ENCODE measurements at places on chromosomes 7 and 10.

- peak; percentile 33 for DNase-seq
Observed at GRCh38 chr10:4174197-4174596, 389.2 kb upstream of the KLF6 start.

DNA sequence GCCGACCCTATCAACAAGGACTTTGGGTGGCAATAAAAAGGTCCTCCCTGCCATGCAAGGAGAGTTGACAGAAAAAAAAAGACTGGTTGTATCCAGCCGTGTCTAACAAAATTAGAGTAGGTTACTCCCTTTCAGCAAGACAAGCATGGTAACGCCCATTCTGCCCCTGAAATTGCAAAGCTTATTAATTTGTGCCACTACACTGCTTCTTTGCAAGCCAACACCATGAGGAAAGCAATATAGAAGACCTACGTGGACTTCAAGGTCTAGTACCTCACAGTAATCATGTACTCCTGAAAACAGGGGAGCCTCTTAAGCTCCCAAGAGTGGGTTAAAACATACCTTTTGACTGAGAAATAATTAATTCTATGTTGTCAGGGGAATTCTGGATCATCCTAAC, 90.3 kb downstream of the FRMPD2 start:
- DNase-seq: no peak

GRCh38 chr7:1526271-1526754, 4.2 kb upstream of the MAFK start:
- no peak for DNase-seq

- DNase-seq: peak; percentile 17
Observed at GRCh38 chr7:3899559-3899991, 598.5 kb downstream of the SDK1 start.

GRCh38 chr7:137682596-137682995, 164.2 kb downstream of the DGKI start:
- DNase-seq: peak; percentile 92

DNA sequence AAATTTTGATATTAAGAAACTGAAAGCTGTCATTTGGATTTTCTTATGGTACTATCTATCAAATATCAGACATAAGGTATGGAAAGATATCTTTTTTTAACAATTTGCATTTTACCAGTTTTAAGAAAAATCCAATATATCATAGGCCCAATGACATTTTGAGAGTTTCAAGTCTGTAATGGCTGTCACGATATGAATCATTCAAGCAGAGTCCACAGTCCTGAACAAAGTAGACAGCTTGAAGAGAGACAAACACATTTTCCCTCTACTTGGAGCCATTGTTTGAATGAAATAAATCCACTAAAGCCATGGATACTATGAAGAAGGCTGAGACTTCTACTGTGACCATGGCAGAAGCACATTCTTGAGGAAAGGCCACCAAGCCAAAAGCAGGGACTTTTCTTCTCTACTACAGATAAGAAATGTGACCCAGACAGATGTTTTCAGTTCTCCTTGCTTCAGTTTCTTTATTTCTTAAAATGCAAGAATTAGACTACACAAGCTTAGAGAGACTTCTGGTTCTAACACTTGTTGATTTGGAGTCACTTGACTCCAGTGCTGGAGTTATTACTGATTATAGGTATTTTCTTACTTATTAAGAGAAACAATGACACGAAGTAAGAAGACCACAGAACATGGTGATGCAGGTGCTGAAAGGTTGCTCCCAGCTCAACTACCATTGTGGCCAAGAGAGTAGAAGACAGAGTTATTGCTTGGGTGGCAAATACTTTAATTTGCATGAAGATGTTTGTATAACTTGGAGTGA, 429.1 kb downstream of the KIF20B start:
- DNase-seq: no peak

DNA sequence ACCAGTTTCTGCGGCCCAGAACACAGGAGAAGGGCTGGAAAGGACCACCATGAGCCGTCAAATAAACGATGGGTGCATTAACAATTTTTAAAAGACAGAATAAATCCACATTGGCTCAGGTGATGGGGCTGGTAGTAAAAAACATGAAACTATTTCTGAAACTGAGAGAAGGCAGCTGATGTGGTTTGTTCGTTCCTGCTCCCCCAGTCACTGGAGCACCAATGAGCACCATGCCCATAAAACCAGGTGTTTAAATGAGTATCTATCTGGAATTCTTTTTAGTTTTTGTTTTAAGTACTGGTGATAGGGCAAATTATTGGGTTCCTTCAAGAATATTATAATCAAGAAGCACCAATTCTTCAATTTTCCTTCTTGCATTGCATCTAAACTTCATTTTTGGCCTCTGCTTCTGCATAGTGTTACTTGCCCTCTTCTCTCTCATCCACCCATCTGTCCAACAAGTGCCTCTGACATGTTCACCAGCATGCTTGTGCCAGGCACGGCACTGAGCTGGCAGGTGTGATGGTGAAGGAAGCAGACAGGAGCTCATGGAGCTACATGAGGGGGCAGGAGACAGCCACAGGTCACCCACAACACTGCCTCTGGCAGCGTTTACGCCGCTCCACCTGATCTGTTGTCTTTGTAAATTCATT, 65.5 kb downstream of the LARP4B start:
- DNase-seq: no peak

GRCh38 chr10:132276179-132276675, 31.5 kb downstream of the STK32C start:
- no peak for DNase-seq

- DNase-seq: no peak
Observed at GRCh38 chr7:93060025-93060424, 57.8 kb downstream of the SAMD9 start.

- no peak for DNase-seq
Observed at GRCh38 chr7:115037128-115037802, 115.4 kb downstream of the MDFIC start.

DNA sequence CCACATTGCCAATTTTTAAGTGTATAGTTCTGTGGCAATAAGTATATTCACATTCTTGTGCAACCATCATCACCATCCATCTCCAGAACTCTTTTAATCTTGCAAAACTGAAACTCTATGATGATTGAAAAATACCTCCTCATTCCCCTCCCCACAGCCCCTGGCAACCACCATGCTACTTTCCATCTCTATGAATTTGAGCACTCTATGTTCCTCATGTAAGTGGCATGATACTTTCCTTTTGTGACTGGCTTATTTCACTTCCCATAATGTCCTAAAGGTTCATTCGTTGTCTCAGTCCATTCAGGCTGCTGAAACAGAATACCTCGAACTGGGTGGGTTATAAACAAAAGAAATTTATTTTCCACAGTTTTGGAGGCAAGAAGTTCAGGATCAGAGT, 23.4 kb upstream of the EGR2 start:
- no peak for DNase-seq

- DNase-seq: peak; percentile 98
Observed at GRCh38 chr7:80942261-80943041, 23.6 kb upstream of the SEMA3C start.

GRCh38 chr10:96565774-96566173, 21.0 kb downstream of the TM9SF3 start:
- DNase-seq: peak; percentile 37

- peak; percentile 95 for DNase-seq
Observed at GRCh38 chr10:72243822-72244437, 27.9 kb upstream of the ASCC1 start.

DNA sequence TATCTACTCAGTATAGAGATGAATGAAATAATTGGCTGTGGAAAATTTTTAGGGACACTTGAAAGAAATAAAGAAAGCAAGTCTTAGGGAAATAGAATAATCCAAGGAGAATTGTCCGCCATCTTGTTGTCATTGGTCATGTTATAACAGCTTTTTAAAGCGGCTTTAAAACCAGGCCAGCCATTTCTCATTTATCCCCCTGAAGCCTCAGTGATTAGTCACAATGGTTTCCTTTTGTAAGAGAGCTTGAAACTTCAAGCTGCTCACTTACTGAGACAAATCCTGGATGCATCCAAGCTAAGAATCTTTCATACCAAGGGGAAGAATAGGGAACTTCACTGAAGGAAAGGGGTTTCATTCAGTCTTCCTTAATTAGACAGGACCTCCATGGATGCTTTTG, 67.9 kb downstream of the SGCE start:
- DNase-seq: no peak

DNA sequence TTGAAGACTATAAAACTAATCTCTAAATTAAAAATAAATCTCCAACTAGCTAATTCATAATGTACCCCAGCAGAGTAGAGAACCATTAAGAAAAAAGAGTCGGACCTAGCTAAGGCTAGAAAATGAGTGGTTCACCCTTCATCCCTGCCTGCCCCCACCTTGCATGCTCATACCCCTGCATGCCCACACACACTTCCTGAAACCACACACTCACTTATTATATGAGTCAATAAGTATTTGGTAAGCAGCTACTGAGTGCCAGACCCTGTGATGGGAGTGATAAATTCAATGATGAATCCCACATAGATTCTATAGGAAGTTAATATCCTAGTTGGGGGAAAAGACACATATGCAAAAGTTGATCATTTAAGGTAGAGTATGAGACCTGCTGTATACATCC, 152.9 kb upstream of the INHBA start:
- peak; percentile 36 for DNase-seq

DNA sequence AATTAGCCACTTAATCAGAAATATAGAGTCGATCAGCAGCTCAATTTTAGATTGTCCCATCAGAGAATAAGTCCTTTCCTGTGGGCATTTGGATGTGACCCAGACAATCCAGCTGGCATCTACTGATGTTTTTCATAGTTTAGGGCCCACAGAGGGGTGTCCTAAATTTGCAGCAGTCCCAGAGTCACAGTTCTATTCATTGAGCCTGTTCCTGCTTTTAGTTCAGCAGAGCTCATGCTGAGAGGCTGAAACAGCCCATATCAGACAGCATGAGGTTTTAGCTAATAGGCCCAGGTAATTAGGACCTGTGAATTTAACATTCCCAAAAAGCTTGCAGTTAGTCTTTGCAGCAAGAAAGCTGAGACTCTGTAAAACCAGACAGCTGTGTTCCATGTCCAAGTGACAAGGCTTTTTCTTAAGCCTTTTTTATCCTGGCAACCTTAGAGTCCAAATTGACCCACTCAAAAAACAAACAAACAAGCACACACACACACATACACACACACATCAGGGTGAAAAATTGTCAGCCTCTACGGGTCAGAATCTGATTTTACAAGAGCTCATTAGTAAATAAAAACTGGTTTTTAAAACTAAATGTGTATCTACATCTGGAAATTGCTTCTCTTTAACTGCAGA, 33.7 kb downstream of the ANKIB1 start:
- no peak for DNase-seq

- no peak for DNase-seq
Observed at GRCh38 chr10:35633006-35633980, 8.8 kb downstream of the FZD8 start.

GRCh38 chr7:22601812-22602565, 102.0 kb upstream of the STEAP1B start:
- peak; percentile 70 for DNase-seq

DNA sequence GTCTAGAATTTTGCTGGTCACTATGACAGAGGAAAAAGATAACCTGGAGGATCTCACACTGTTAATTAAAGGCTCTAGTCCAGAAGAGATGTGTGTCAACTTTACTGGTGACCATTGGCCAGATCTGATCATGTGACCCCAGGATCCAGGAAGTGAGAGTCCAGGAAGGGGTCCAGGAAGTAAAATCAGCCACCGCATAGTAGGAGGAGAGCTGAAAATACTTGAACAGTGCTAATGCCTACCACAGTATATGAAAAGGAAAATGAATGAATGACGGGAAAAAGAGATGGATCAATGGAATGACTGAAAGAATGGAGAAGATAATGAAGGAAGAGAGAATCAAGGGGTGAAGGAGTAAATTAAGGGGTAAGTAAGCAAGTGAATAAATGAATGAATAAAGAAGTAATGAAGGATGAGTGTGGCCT, 415.3 kb downstream of the RPS24 start:
- DNase-seq: no peak

GRCh38 chr7:33471636-33472242, 342.4 kb downstream of the BBS9 start:
- DNase-seq: no peak

GRCh38 chr10:26048756-26049155, 114.7 kb downstream of the MYO3A start:
- no peak for DNase-seq

DNA sequence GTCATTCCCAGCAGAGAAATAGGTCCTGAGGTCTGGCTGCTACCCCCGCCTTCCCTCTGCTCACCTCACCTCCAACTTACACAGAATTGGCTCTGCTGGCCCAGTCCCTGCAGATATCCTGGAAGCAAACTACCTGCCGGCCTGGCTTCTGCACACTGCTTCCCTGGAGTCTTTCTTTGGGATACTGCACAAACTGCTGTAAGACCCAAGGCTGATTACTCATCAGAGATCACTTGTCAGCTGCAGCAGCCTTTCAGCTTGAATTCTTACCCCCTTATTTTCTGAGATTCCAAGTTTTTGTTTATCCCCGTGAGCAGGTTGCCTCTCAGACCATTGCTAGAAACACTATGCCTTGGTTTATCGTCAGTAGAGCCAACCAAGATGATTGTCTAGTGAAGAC, 426.4 kb downstream of the PHTF2 start:
- DNase-seq: peak; percentile 20

DNA sequence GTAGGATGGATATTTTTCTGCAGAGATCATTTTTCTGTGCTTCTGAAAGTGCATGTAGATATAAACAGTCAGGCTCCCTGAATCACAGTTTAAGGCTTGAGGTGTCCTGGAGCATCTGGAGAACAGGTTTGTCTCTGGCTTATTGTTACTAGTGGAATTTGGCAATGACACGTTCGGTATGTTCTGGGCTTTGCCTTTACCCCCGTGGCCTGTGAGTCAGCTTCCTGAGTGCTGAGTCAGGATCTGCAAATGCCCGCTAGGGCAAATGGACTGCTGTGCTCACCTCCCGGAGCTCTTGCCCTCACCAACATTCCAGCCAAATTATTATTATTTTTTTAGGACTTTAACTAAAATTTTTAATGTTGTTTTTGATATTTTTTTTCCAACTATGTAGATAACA, 192.5 kb upstream of the PRSS1 start:
- DNase-seq: peak; percentile 99

GRCh38 chr7:148915211-148915610, 31.1 kb upstream of the EZH2 start:
- DNase-seq: no peak

- DNase-seq: no peak
Observed at GRCh38 chr7:45911311-45911710, 9.8 kb downstream of the IGFBP3 start.

- no peak for DNase-seq
Observed at GRCh38 chr7:116710764-116711452, 38.9 kb downstream of the MET start.

DNA sequence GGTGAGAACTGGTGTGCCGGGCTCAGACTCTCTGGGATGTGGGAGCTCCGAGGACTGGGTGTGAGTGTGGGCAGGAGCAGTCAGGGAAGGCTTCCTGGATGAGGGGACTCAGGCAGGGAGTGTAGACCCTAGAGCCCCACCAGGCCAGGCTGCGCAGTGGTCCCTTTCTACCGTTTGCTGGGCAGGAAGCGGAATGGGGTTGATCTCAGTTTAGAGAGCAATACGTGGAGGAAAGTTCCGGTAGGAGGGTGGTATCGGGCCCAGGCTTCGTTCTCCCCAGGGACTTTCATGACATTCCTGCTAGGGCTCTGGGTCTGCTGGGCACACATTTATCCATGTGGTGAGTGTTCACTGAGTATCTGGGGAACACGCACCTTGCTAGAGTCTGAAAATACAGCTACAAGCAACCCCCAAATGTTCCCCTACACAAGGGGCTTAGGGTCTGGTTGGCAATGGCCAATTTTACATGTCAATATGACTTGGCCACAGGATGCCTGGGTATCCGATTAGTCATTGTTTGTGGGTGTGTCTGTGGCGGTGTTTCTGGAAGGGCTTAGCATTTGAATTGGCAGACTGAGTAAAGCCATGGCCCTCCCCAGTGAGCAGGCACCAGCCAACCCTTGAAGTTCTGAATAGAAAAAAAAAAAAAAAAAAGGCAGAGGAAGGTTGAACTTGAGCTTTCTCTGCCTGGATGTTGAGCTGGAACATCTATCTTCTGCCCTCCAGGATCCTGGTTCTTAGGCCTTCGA, 20.8 kb downstream of the GHRHR start:
- DNase-seq: no peak

Data from fibroblast of skin of abdomen (primary cell).